Stimulated activated CD4-positive, alpha-beta T cell treated with anti-CD3 and anti-CD28 coated beads, Interleukin-15, amount 100 ng/mL, for 1 hour (primary cell): ENCODE measurements at places on chromosomes 11 and 22.

DNA sequence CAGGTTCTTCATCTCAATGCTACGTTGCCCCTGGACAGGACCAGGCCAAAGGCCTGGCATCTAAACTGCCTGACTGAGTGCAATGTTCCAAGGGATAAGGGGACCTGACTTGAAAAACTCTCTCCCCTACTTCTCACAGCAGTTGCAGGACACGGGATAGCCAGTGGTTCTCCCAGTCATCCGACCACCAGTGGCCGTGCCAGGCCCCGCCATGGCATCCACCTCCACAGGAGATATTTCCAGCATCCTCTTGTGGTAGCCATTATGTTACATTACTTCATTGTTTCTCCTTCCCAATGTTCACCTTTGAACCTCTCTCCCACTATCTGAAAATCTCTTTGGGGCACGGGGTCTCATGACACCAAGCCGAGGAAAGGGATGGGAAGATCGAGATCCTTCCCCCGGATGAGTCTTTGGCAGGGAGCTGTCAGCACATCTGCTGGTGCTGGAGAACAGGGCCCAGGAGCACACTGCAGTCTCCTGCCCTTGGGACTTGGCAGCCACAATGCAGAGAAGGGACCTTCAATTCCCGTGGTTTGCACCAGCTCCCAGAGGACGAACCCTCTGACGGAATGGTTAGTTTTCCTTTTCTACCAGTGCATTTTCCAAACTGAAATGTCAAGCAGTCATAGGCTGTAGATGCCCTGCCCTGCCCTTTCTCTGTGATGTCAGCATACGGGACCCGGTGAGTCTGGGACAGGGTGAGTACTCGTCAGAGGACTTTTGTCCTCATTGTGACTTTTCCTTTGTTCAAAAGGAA lies 121.2 kb downstream of the ETS1 start:
- no peak for DNase-seq

GRCh38 chr11:73178681-73179080 lies 36.6 kb upstream of the FCHSD2 start:
- no peak for DNase-seq

GRCh38 chr11:46288451-46288850 lies 11.0 kb downstream of the CREB3L1 start:
- DNase-seq, result no peak

DNA sequence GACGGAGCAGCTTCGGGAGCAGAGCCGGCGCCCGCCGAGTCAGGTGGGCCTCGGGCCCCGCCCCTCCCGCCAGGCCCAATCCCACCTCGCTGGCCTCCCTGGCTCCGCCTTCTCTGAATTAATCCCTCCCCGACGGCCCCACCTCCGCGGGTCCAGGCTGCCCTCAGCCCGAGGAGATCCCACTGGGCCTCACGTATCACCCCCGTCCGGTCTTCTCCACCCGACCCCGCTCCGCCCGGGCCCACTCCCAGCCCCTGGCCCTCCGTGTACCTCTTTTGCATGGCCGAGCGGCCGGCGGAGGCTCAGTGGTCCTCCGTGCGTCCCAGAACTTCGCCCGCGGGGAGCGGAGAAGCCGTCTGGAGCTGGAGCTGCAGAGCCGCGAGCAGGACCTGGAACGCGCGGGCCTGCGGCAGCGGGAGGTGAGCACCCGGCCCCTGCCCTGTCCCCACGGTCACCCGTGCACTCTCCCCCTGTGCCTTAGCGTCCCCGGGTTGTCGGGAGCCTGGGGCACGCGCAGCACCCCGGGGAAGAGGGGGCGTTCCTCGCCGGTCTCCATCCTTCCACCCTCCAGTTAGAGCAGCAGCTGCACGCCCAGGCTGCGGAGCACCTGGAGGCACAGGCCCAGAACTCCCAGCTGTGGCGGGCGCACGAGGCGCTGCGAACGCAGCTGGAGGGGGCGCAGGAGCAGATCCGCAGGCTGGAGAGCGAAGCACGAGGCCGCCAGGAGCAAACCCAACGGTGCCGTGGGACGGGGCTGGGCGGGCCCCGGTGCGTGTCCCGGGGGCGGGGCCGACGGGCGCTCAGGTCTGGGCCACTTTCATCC lies 2.2 kb upstream of the CD151 start:
- peak; percentile 42 for DNase-seq

DNA sequence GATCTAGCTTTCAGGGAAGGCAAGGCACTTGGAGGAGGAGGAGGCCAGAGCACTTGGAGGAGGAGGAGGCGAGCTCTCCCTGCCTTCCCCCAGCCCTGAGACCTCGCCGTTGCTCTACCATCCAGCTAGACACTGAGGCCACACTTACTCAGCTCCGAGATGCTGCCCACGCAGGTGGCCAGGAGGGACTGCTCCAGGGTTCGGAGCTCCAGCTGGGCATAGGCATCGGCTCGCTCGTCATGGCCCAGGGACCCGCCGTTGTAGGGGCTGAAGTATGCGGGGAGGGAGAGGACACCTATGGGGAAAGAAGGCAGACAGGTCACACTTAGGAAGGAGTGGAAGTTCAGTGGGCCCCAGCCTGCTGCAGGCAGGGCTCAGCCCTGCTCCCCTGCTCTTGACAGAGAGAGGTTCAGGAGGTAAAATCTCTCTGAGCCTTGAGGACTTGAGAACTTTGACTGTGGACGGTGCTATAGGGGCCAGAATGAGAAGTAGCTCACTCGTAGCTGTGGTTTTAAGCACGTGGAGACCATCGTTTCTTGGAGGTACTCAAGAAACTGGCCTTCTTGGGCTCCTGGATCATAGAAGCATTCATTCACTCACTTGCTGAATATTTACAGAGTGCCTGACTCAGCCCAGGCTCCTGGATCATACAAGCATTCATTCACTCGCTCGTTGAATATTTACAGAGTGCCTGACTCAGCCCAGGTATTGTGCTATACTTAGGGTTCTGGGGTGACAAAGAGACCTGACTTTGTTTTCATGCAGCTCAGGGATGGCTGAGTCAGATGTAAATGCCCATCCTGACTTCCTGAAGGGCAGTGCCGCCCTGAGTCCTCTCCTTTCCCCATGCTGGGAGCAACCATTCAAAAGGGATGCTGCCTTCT lies 99.2 kb downstream of the NAT10 start:
- no peak for DNase-seq

GRCh38 chr11:45383224-45383623 lies 97.1 kb upstream of the SYT13 start:
- DNase-seq, result no peak

DNA sequence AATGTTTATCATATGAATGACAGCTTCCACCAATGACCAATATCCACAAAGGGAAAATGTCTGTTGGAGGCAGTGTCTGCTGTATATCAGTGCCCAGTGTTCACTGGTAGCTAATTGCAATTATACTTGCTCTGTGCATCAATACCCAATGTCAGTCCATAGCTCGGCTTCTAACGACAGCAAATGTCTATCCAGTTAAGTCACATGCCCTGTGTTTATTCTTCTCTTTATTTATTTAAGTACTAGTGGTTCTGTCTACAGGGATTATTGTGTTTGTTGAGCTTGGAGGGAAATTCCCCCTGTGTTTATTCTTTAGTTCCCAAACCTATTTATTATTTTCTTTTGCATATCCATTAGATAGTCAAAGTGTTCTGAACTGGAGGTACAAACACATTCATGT lies 18.6 kb downstream of the TSKU start:
- DNase-seq, result no peak

- DNase-seq, result no peak
These were observed at the start of gene CHEK1 for GRCh38 chr11:125624756-125625213. Gene CHEK1 (plus strand): TSS chr11:125625163. CDS start chr11:125626769, 1,606 bp downstream.
